ENCODE measurements at places on chromosomes 2 and 18. TPM values are rescaled to one million over a fixed set of nuclear protein-coding genes. Genes with fewer than 3 reads are reported as not detected.

- peak; percentile 30 for DNase-seq
These were observed 270.7 kb upstream of the HNMT start for GRCh38 chr2:137693534-137693933.

DNA sequence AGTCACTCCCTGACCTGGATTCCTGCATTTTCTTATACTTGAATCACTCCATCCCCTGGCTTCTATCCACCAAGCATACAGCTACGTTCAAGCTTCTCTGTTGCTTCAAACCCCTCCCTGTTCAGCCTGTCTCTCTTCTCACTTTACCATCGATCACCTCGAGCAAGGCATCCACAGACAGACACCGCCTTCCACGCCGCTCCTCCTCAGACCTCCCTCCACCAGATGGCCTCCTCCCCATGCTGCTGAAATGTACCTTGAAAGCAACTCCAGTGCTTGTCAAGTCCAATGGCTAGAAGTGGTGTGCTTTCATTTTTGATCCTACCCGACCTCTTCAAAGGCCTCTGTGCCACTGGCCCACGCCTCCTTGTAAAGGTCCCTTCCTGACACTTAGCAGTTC, 131.3 kb upstream of the ACAA2 start:
- peak; percentile 22 for DNase-seq

GRCh38 chr2:43136011-43136799, 90.2 kb downstream of the ZFP36L2 start:
- DNase-seq = no peak

Gene SIX2
- not detected for total RNA-seq

- no peak for DNase-seq
These were observed 104.6 kb downstream of the TCF4 start for GRCh38 chr18:55483266-55483871.

Gene EEF1B2
- total RNA-seq = 340 TPM

- DNase-seq = no peak
These were observed 556 bp downstream of the DNMT3A start for GRCh38 chr2:25341011-25341727.

Gene REG1B
- not detected for total RNA-seq

- no peak for DNase-seq
These were observed 227.4 kb upstream of the ZNF804A start for GRCh38 chr2:184370954-184371353.

Gene NCKAP1
- total RNA-seq = 157 TPM

- DNase-seq = no peak
These were observed 20.9 kb downstream of the CELF4 start for GRCh38 chr18:37544713-37545112.

Gene TFPI
- total RNA-seq = 125 TPM

DNA sequence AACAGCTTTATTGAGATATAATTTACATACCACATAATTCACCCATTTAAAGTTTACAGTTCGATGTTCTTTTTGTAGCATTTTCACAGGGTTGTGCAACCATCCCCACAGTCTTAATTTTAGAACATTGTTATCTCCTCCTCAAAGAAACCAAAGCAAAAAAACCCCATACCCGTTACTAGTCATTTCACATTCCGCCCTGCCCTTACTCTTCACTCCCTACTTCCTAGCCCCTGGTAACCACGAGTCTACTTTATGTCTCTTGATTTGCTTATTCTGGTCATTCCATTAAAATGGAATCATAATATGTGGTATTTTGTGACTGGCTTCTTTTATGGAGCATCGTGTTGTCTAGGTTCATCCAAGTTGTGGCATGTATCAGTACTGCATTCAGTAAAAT, 137.7 kb downstream of the TANC1 start:
- DNase-seq = no peak

DNA sequence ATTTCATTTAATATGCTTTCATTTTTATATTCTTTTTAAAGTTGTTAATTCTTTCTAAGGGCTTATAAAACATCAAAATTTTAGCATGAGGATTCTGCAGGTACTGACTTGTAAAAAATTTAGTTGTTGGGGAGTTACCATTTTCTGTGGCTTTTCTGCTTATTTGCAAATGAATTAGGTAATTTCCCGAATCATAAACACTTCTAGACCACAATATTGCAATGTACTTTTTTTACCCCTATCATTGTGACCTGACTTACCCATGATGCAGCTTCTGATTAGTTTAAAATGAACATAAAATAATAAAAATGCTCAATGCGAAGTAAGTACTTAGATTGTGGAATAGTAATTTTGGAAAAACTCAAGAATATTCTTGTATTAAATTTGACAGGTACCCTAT, 11.4 kb downstream of the ARL6IP6 start:
- no peak for DNase-seq

DNA sequence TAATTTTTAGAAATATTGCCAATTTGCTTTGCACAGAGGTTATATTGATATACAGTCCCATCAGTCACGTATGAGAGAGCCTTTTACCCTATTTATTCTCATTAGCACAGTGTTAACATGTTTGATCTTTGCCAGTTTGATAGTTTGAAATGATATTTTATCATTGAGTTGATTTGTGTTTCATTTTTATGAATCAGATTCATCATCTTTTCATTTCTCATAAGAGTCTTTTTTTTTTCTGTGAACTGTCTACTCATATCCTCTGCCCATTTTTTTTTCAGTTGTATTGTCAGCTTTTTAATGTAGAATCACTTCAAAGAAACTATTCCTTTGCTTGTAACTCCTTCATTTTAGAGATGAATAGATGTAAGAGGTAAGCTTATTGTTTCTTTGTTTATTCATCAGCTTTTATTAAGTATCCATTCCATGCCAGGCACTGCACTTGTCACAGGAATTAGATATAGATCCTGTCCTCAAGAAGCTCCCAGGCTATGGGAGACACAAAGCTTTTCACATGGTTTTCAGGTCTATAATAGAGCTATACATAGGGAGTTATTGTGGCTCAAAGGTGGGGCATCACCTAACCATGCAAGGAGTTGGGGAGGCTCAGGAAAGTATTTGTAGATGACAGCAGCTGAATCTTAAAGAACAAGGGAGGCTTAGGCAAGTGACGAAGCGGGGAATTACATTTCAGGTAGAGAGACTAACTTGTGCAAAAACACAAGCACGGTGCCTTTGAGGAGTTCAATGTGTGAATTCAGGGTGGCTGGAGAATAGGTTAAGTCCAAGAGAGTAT, 42.1 kb downstream of the CD28 start:
- no peak for DNase-seq

GRCh38 chr2:187233811-187234210, 214.2 kb downstream of the CALCRL start:
- DNase-seq = no peak

DNA sequence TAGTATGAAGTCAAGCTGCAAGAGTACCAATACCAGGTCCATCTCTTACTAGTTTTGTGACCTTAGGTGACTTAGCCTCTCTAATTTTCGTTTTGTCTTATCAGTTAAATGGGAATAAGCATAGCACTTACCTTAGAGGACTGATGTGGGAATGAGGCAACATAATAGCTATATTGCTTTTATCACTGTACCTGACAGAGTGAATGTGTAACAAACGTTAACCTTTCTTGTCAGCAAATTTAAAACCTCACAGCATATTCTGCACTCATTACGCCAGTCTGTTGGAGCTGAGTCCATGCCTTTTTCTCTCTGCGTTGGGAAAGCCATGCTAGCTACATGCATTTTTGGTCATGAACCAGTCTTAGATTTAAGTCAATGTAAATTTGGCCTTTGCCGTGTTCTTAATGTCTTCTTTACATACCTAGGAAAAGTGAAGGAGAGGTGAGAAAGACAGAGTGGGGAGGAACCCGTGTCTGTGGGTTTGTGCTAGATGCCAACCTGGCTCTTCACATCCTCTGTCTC, at the start of gene IL36B:
Gene IL36B, minus strand, starts transcription at position 472 of the 522 bp plus-strand sequence.
- no peak for DNase-seq

- no peak for DNase-seq
These were observed 223.2 kb upstream of the APCDD1 start for GRCh38 chr18:10231220-10231619.

Gene BOK
- 35.0 TPM for total RNA-seq

- no peak for DNase-seq
These were observed 9.5 kb upstream of the PROC start for GRCh38 chr2:127408807-127409099.

DNA sequence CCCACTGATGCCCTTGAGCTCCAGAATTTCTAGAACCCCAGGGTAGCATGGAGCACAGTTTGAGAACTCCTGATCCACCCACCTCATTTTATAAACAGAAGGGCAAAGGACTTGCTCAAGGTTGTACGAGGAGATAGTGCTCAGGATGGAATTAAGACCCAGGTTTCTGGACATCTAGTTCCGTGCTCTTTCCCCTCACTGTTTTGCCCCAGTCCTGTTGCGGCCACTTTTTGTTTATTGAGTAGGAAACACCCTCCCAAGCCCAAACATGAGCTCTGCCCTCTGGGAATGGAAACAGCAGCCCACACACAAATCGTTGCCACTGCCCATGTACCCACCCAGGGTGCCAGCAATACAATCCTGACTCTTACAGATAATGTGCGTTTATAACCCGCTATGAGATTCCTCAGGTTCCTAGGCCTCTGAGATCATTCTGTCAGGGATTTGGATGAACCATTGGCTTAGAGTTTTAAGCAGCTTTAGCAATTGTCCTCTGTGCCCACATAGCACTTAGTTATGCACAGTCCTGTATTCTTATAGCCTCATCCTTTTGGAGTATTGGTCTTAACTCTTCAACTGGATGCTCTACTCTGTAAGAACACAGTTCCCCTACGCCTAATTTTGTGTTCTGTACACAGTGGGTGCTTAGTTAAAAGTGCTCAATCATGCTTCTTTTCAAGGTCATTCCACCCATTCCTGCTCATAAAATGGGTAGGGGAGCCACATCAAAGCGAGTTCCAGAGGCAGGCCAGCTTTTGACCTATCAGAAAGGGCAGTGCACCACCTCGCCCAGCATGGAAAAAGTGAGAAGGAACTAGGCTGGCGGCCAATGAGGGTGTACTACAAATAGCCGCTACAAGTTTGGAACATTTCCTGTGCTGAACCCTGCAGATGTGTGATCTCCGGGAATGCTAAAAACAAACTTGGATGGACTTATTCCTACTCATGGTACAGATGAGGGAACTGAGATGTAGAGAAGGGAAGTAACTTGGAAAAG, 60.3 kb upstream of the IGFBP2 start:
- no peak for DNase-seq

Measured in Calu3 (cell line).